ENCODE measurements at places on chromosomes 2 and 18.
A peak's percentile ranks its signal among the peaks of the same experiment; 100 is the strongest.

- no peak for DNase-seq
These were observed 58.4 kb upstream of the REL start for GRCh38 chr2:60822987-60823386.

GRCh38 chr2:127864877-127865276, 6.9 kb upstream of the POLR2D start:
- DNase-seq = no peak

- DNase-seq = no peak
These were observed 199.7 kb downstream of the KCNS3 start for GRCh38 chr2:18078216-18078615.

GRCh38 chr18:77894060-77894459, 644.4 kb downstream of the GALR1 start:
- DNase-seq = no peak

GRCh38 chr2:11073251-11073650, 82.0 kb upstream of the SLC66A3 start:
- no peak for DNase-seq

GRCh38 chr18:48942086-48942485, 8.7 kb downstream of the SMAD7 start:
- no peak for DNase-seq

DNA sequence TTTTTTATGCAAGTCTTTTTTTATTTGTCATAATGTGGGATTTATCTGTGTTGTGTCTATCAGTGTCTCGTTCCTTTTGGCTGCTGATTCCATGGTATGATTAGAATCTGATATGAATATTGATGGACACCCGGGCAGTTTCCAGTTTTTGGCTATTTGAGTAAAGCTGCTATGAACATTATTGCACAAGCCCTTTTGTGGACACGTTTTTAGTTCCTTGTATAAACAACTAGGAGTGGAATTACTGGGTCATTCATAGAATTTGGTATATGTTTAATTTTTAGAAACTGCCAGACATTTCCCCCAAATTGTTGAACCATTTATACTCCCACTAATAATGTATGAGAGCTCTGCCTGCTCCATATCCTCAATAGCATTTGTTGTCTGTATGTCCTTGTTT, 26.6 kb downstream of the HK2 start:
- DNase-seq = no peak

GRCh38 chr18:72742002-72742401, 125.8 kb downstream of the NETO1 start:
- no peak for DNase-seq

- no peak for DNase-seq
These were observed 58.0 kb upstream of the EML6 start for GRCh38 chr2:54665436-54665856.

GRCh38 chr2:2237563-2237962, 93.5 kb downstream of the MYT1L start:
- DNase-seq = no peak

DNA sequence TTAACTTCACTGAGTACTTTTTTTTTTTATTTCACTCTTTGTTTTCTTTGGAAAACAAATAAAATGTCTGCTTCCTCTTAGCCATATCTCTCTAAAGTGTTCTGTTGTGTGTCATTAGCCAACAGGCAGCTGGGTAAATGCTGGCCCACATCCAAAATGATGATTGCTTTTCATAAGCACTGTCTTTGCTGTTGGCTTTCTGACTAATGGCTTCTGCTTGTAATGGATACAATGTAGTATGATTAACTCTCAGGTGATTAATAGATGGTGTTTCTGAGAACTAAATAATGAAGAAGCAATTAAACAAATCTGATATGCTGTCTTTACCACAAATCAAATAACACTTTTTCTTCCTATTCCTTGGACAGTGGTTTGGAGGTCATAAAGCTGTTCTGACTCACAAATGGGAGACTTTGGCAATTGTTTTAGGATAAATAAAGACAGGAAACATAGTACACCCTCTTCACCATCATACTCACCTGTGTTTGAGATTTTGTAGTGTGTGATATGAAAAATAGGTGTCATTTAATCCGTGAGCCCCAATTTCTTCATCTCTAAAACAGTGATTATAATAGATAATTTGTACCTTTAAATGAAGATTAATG, 888.4 kb downstream of the TSN start:
- DNase-seq = peak; percentile 95

DNA sequence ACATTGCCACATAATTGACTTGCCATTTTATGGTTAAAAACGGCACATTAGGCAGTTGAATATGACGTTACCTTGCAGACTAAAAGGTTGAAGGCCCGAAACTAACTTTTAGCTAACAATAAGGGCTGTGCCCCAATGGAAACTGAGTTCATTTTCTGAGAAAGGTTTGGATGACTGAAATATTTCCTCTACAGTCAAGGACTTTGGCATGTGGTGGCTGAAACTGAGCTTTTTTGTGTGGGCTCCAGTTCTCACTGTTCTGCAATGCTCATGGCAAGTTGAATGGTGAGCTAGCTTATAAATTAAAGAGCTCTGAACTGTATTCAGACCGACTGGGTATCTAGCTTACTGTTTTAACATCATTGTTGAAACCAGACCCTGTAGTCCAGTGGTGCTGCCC, 23.8 kb upstream of the TXNDC2 start:
- no peak for DNase-seq

DNA sequence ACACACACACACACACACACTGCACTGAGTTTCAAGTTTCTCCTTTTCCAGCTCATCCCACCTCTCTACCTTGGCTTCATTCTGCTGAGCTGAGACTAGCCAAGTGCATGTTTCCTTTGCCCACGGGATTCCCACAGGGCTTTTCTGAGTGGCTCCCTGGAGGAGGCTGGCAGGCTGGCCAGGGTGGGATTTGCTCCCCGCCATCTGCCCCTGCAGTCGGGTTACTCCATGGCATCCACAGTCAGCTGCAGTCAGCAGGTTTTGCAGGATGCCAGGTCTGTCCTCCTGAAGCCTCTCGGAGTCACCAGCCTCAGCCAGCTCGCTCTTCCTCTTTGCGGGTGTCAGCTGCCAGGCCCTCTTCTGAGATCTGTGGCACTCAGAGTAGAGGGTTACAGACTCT, 783.7 kb upstream of the SOX11 start:
- no peak for DNase-seq

- DNase-seq = no peak
These were observed 480.5 kb upstream of the ZEB2 start for GRCh38 chr2:145000376-145000775.

- no peak for DNase-seq
These were observed 95.1 kb upstream of the NT5C1B start for GRCh38 chr2:18684206-18685038.

- peak; percentile 44 for DNase-seq
These were observed 946.9 kb upstream of the SOX11 start for GRCh38 chr2:4745056-4745991.

- DNase-seq = no peak
These were observed 84.1 kb downstream of the INO80D start for GRCh38 chr2:206001912-206002311.

DNA sequence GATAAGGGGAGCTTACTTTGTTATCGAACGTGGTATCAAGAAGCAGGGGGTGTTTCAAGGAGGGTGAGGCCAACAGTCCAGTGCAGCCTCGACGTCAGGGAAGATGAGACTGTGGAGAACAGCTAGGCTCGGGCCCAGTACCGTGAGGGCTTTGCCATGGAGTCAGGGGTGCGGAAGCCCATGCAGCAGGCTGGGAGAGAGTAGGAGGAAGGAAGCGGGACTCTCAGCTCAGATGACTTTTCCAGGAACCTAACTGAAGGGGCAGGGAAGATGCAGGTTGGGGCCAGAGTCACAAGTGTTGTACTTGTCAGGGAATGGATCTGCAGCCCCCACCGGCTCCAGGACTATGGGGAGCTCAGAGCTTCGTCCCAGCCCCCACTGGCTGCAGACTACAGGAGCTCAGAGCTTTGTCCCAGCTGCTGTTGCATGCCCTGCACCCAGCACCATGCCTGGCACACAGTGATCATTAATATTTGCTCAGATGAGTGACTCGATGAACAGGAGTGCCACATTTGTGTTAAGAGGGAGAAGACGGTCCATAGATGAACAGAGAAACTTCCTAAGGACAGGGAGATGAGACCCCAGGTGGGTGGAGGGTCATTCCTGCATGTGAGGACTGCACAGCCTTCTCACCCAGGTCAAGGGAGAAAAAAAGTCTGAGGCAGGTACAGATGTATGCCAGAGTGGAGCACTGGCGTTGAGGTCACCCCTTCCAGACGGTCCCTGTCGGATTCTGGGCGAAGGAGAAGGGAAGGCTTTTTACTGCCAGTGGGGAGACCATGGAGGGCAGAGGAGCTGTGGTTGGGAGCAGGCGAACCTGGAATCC, 36.4 kb downstream of the PTGR3 start:
- DNase-seq = no peak

GRCh38 chr2:74815941-74816340, 18.0 kb upstream of the HK2 start:
- DNase-seq = no peak

- no peak for DNase-seq
These were observed 39.1 kb downstream of the SP100 start for GRCh38 chr2:230455005-230455684.

- no peak for DNase-seq
These were observed 1528.2 kb upstream of the ZEB2 start for GRCh38 chr2:146048141-146048540.

DNA sequence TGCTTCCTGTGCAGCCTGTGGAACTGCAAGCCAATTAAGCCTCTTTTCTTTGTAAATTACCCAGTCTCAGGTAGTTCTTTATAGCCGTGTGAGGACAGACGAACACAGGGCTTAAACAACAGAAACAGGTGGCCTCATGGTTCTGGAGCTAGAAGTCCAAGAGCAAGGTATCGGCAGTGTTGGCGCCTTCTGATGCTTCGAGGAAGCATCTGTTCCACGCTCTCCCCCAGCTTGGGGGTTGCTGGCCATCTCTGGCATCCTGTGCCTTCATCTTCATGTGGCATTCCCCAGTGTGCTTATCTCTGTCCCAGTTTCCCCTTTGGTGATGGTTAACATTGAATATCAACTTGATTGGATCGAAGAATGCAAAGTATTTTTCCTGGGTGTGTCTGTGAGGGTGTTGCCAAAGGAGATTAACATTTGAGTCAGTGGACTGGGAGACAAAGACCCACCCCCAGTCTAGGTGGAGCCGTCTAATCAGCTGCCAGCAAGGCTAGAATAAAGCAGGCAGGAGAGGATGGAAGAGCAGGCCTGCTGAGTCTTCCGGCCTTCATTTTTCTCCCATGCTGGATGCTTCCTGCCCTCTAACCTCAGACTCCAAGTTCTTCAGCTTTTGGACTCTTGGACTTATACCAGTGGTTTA, 287.6 kb downstream of the PHLPP1 start:
- no peak for DNase-seq

GRCh38 chr18:21489919-21490495, 110.5 kb downstream of the ESCO1 start:
- no peak for DNase-seq

DNA sequence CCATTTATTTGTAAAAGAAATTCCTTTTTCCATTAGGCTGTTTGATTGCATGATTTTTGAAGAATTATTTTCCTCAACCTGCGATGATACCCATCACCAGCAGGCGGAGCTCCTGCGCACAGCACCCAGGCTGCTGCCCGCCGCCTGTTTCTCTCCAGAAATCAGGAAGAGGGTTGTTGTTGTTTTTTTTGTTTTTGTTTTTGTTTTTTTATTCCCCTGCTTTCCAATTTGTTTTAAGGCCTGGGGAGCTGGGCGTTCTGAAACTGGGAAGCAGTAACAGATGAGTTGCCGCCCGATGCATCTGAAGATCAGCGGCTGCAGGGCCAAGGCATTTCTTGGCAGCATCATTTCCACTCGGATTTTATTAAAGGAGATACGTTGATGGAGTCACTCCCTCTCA, 132.1 kb downstream of the MBP start:
- DNase-seq = no peak

DNA sequence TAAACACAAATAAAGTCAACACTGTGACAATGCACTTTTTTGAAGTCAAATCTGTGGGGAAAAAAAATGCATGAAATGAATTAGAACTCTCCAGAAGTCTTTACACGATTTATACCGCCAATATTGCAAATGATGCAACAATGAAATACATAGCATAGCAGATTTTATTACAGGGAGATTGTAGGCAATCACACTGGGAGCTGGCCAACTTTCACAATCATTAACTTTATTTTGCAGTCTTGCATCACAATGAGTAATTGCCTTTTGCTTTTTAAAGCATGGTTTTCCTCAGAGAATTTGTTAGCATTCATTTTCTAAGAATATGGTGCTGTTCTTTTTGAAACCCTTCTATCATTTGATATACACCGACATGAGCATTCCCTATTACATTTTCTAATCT, 366.4 kb upstream of the FSIP2 start:
- DNase-seq = no peak

- DNase-seq = no peak
These were observed 416.6 kb upstream of the MEX3C start for GRCh38 chr18:51614033-51614432.

DNA sequence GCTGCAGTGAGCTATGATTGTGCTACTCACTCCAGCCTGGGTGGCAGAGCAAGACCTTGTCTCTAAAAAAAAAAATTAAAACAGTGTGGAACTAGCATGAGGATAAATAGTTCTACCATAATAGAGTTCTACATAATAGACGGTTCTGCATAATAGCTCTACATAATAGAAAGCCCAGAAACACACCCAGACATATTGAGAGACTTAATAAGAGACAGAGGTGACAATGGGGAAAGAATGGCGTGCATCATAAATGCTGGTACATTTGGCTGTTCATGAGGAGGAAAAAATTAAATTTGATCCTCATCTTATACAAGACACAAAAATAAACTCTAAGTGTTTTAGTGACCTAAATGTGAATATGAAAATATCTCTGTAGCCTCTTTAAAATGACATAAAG, 58.5 kb downstream of the PTRHD1 start:
- DNase-seq = no peak

DNA sequence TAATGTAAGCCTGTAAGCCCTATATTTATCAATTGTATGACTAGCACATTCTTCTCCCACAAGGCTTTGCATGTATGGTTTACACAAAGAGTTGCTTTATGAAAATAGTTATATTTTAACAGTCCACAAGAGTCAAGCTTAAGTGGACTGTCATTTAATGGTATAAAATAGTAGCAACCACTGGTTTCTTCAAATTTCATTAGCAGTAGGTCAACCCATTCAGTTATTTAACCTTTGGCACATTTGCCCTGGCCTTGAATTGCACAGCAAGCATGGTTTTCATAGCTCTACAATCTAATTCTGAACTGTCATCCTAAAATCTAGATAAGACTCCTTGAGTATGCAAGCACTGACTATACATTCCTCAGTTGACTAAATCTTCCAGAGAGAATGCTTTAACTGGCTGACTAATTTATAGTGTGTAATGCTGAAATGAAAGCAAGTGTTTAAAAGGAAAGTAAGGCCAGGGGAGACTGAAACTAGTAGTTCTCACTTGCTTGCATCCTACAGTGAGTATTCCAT, 1.8 kb downstream of the DPP4 start:
- no peak for DNase-seq

GRCh38 chr18:34219651-34220050, 5.1 kb downstream of the NOL4 start:
- no peak for DNase-seq

- DNase-seq = no peak
These were observed 62.0 kb upstream of the CAB39 start for GRCh38 chr2:230650585-230651137.

- DNase-seq = no peak
These were observed 9.3 kb downstream of the TGOLN2 start for GRCh38 chr2:85318222-85319074.
